ENCODE measurements at places on chromosomes 5 and 9.
A peak's percentile ranks its signal among the peaks of the same experiment; 100 is the strongest.

DNA sequence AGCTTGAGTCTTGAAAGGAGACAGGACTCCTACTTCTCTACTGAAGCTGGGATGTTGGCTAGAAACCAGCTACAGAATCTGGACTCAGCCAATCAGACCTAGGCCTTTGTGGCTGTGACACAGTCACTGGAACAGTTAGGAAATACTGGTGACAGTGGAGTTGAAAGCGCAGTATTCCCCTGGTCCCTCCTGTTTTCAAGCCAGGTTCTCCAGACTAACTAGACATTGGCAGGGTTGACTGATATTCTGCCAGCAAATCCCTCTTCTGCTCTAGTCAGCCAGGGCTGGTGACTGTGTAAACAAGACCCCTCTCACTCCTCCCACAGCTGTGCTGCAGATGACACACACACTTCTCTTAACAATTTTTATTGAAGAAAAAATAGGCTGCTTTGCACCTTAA lies 8.7 kb downstream of the SHROOM1 start:
- H3K36me3 ChIP-seq: no peaks in the 10 kb centered on the region
- no peak overlapping the region for H3K27ac ChIP-seq
- H3K27me3 ChIP-seq: no peaks in the 10 kb centered on the region

- H3K36me3 ChIP-seq: no peaks in the 10 kb centered on the region
- H3K27ac ChIP-seq: peak overlapping the region; percentile 35
- H3K27me3 ChIP-seq: no peaks in the 10 kb centered on the region
- H3K4me3 ChIP-seq: no peak overlapping the region
These were observed 115.2 kb downstream of the LHFPL2 start for GRCh38 chr5:78533356-78533755.

DNA sequence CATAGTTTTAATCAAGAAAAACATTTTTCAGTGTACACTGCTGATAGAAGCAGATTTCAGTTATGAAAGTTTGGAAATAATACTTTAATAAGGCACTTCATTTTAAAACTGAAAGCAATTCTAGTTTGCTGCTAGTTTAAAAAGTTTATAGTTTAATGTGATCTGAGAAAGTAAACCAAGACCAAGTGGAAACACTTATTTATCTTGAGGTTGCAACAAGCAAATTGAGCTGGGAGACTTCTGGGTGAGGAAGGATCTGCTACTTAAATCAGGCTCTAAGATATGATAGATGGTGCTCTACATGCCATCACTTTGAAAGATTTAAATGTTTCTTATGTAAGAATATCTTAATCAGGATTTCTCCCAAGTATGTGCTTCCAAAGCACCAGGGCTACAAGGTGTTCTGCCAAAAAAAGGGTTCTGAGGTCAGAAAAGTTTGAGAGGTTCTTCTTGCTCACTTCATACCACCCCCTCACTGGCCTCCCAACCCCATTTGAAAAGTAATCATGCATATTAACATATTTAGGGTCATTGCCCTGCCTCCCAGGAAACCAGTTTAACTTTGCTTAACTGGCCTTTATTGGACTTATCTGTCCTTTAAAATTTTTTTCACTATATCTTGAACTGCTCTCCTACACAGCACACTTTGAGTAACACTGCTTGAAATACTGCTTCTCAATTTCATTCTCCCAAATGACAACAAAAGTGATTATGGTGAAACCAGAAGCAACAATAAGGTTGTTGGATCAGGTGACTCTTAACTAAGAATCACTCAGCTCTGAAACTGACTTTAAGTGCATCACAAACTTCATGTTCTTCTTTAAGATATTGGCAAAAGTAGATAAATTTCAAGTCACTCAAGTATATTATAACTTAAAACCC lies 15.5 kb downstream of the SLC44A1 start:
- H3K4me1 ChIP-seq: no peaks in the 10 kb centered on the region
- no peak overlapping the region for H3K4me3 ChIP-seq
- no peak overlapping the region for H3K27ac ChIP-seq
- no peak for DNase-seq

- no peak overlapping the region for H3K27ac ChIP-seq
- no peaks in the 10 kb centered on the region for H3K27me3 ChIP-seq
- DNase-seq: no peak
- no peaks in the 10 kb centered on the region for H3K36me3 ChIP-seq
These were observed 267.4 kb upstream of the VLDLR start for GRCh38 chr9:2354216-2354615.

GRCh38 chr5:394671-395155 lies 48.3 kb upstream of the EXOC3 start:
- H3K4me3 ChIP-seq: no peak overlapping the region
- H3K27ac ChIP-seq: no peak overlapping the region
- H3K27me3 ChIP-seq: no peaks in the 10 kb centered on the region
- no peaks in the 10 kb centered on the region for H3K36me3 ChIP-seq

GRCh38 chr5:111781200-111781599 lies 24.2 kb upstream of the NREP start:
- no peak overlapping the region for H3K27ac ChIP-seq
- no peaks in the 10 kb centered on the region for H3K4me1 ChIP-seq
- no peak overlapping the region for H3K4me3 ChIP-seq
- DNase-seq: no peak
- no peaks in the 10 kb centered on the region for H3K27me3 ChIP-seq

DNA sequence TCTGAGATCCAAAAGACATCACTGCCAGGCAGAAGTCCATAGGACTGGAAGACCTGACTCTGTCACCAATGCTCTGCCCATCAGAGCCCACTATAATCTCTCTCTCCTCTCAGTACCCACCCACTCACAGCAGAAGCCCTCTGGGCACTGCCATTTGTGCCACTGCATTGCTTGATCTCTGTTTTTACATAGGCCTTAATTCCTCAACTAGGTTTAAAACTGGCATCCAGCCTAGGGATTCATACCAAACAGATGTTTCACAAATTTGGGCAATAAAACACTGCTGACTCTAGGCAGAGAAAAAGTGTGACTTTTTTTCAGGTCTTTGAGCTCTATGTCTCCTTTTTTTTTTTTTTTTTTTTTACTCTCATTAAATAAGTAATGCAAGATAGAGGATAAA lies 91.1 kb upstream of the RANBP3L start:
- H3K27ac ChIP-seq: no peak overlapping the region
- no peaks in the 10 kb centered on the region for H3K36me3 ChIP-seq
- H3K27me3 ChIP-seq: no peaks in the 10 kb centered on the region
- no peaks in the 10 kb centered on the region for H3K4me1 ChIP-seq

GRCh38 chr9:116497095-116497890 lies 189.8 kb upstream of the TRIM32 start:
- H3K4me3 ChIP-seq: no peak overlapping the region
- no peaks in the 10 kb centered on the region for H3K36me3 ChIP-seq
- no peaks in the 10 kb centered on the region for H3K4me1 ChIP-seq
- H3K27me3 ChIP-seq: no peaks in the 10 kb centered on the region

- H3K27me3 ChIP-seq: peaks cover 13% of the 10 kb centered on the region
- no peak overlapping the region for H3K27ac ChIP-seq
- no peak for DNase-seq
- H3K4me1 ChIP-seq: no peaks in the 10 kb centered on the region
- H3K4me3 ChIP-seq: no peak overlapping the region
These were observed 190.3 kb downstream of the MELK start for GRCh38 chr9:36762958-36763357.

DNA sequence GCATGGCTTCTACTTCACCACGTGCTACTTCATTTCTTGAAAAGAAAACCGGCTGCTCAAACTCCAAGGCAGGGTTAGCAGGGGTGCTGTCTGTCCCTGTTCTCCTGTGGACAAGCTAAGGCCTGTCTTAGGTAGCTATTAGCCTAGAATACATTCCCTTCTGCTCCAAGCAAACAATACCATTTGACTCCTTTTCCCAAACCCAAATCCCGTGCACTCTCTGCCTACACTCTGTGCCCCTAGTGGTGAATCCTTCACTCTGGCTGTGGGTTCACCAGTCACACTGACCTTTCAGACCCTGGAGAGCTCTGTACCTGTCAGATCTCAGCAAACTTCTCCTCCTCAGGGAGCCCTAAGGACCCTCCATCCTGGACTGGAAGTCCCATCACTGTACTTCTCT lies 211.6 kb downstream of the SLIT3 start:
- no peaks in the 10 kb centered on the region for H3K36me3 ChIP-seq
- no peaks in the 10 kb centered on the region for H3K4me1 ChIP-seq
- no peaks in the 10 kb centered on the region for H3K27me3 ChIP-seq
- no peak overlapping the region for H3K27ac ChIP-seq
- DNase-seq: peak; percentile 10

- no peak overlapping the region for H3K4me3 ChIP-seq
- H3K36me3 ChIP-seq: no peaks in the 10 kb centered on the region
- no peaks in the 10 kb centered on the region for H3K4me1 ChIP-seq
- no peak for DNase-seq
These were observed 57.1 kb downstream of the ENTREP1 start for GRCh38 chr9:69382135-69382534.
